GM23338 (cell line): ENCODE measurements at places on chromosomes 5 and 9. TPM values are rescaled to one million over a fixed set of nuclear protein-coding genes. Genes with fewer than 3 reads are reported as not detected.

- H3K4me3 ChIP-seq, result no peak overlapping the region
- H3K4me1 ChIP-seq, result no peaks in the 10 kb centered on the region
- no peaks in the 10 kb centered on the region for H3K36me3 ChIP-seq
- no peak overlapping the region for H3K27ac ChIP-seq
- 0 out of 2 replicates have a peak, but pooled peaks cover under 1% of the 10 kb centered on the region for H3K27me3 ChIP-seq
Observed at GRCh38 chr5:132376694-132377641, 7.5 kb downstream of the SLC22A5 start.

DNA sequence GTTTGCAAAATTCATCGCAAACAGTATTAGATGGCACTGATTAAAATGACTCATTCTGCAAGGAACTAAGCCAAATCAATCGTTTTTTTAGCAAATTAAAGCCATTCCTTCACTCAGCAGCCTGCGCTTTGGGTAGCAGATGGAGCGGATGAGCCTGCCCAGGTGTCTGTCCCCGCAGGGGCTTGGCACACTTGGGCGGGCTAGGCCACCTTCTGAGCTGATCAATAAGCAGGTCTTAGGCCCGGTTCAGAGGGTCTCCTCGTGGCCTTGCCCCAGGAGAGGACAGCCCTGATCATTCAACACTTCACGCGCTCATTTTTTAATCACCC is 78.0 kb upstream of the FCN1 start:
- no peak overlapping the region for H3K4me3 ChIP-seq
- no peaks in the 10 kb centered on the region for H3K27me3 ChIP-seq
- H3K36me3 ChIP-seq, result peaks cover 6% of the 10 kb centered on the region; the same call in 1 of the 2 replicates
- DNase-seq, result no peak

DNA sequence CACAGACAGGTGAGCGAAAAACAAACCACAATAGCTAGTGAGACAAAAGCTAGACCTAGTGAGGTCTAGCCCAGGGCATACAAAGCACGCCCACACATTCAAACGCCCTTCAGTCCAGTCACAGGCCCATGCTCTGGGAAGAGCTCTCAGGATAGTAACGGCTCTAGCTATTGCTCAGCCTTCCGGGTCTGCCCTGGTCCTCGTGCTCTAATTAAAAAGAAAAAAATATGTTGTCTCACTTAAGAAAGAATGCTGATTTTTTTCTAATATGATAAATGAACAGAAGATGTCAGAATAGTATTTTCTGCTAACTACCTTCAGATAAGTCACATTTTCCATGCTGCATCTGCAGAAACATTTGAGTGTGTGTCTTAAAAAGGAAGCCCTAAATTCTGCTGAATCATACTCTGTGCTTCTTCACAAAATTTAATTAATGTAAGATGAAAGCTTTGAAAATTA is 94.5 kb downstream of the PLPP1 start:
- H3K27ac ChIP-seq, result peak overlapping the region; percentile 81
- no peak overlapping the region for H3K4me3 ChIP-seq
- H3K27me3 ChIP-seq, result no peaks in the 10 kb centered on the region
- peaks cover 5% of the 10 kb centered on the region; the same call in 1 of the 2 replicates for H3K36me3 ChIP-seq

DNA sequence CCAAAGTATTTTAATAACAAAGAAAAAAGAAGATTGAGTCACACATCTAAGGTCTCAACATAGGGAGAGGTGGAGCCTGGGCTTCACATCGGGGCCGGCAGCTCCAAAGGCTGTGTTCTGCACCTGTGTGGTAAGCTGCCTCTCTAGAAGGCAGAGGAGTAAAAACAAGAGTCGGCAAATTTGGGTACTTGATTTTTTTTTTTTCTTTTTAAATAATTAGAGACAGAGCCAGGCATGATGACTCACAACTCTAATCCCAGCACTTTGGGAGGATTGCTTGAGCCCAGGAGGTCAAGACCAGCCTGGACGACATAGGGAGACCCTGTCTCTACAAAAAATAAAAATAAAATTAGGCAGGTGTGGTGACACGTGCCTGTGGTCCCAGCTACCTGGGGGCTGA is 4.7 kb downstream of the URM1 start:
- no peak overlapping the region for H3K27ac ChIP-seq
- H3K4me3 ChIP-seq, result no peak overlapping the region
- H3K4me1 ChIP-seq, result peaks cover 9% of the 10 kb centered on the region

- H3K4me3 ChIP-seq, result no peak overlapping the region
- no peak overlapping the region for H3K27ac ChIP-seq
- H3K36me3 ChIP-seq, result no peaks in the 10 kb centered on the region
- H3K27me3 ChIP-seq, result no peaks in the 10 kb centered on the region
- peak; percentile 46 for DNase-seq
- H3K4me1 ChIP-seq, result no peaks in the 10 kb centered on the region
Observed at GRCh38 chr5:126100767-126101166, 322.4 kb upstream of the GRAMD2B start.

DNA sequence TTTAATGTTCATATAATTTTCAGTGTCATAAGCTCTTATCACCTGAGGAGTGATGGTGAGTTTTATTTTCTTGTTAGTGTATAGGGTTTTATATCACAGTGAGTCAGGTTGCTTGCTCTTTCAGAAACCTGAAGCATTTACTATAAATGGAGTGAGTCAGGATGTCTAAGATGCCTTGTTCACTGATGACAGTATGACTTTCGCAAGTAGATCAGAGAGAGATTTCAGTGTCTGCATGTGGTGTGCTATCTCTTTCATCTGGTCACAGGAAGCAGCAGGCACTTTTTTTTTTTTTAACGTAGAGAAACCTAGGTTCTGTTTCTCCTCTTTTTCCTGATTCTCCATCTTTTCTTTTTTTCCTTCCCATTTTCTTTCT is 237.1 kb downstream of the DMRTA1 start:
- no peak overlapping the region for H3K4me3 ChIP-seq
- no peak overlapping the region for H3K27ac ChIP-seq
- H3K27me3 ChIP-seq, result no peaks in the 10 kb centered on the region
- no peaks in the 10 kb centered on the region for H3K36me3 ChIP-seq

DNA sequence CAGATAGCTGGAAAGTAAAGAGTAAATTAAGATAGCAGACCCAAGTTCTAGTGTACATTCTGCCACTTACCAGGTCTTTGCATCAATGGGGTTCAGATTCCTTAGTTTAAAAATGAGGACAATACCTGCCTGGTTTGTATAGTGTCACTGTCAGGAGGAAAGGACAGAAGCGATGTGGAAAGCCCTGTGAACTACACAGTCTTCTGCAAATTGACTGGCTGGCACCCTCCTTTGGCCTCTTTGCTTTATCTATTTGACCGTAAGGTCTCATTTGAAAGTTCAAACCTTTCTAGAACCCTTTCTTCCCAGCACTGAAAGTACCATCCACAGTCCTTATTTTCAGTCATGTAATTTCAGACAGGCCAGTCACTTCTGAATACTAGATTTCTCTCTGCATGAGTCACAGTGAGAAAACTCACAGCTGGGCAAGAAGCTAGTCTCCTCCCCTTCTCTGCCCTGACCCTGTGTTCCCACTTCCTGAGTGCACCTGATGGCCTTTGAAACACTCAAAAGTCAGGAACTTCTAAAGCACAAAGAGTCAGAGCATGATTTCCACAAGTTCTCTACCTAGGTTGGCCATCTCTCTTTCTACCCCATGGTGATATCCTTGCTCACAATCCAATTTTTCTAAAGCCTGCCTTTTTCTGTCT is 91.3 kb upstream of the RASEF start:
- H3K4me3 ChIP-seq, result no peak overlapping the region
- H3K4me1 ChIP-seq, result no peaks in the 10 kb centered on the region
- H3K27me3 ChIP-seq, result no peaks in the 10 kb centered on the region
- no peak for DNase-seq
- no peak overlapping the region for H3K27ac ChIP-seq
- no peaks in the 10 kb centered on the region for H3K36me3 ChIP-seq

DNA sequence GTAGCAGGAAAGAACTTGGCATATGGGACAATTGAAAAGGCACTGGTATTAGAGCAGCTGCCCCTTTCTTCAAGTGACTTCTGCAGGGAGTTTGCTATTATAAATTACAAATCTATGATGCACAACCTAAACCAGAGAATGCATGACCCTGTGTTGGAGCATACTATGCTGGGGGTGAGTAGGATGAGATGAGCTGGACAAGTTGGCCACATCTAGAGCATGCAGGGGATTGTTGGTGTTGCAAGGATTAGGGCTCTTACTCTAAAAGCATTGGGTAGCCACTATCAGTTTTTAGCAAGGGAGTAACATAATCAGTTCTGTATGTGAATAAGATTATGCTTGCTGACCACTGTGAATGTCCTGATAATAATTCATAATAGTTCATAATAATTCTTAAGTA is 186.7 kb downstream of the KIAA0825 start:
- no peak overlapping the region for H3K27ac ChIP-seq
- H3K4me1 ChIP-seq, result no peaks in the 10 kb centered on the region
- H3K36me3 ChIP-seq, result no peaks in the 10 kb centered on the region

CORO2A gene
- total RNA-seq, result 26.9 and 27.6 TPM in 2 replicates

GABRA1 gene
- 0.16 and 0.52 TPM in 2 replicates for total RNA-seq

SLC25A48 gene
- total RNA-seq, result 1.4 and 1.5 TPM in 2 replicates

F12 gene
- total RNA-seq, result 2.6 and 2.9 TPM in 2 replicates
